HuH-7 (cell line): ENCODE measurements at places on chromosomes 7 and 10.
A peak's percentile ranks its signal among the peaks of the same experiment; 100 is the strongest.

DNA sequence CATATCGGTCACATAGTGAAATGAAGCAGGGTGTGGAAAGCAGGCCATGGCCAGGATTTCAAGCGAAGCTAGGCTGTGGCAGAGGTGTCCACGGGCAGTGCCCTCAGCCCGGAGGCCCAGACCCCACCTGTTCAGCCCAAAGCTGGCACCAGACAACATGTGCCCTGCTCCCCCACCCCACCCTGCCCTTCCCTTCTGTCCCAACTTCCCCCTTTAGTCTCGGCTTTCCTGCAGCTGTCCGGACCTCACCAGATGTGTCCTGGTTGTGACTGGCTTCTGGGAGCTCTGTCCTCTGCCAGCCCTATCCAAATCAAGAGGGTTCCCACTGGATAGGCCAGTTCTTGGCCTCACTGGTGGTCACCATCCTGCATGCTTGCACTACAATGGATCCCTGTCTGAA lies 37.3 kb downstream of the ADAM12 start:
- DNase-seq, result no peak

DNA sequence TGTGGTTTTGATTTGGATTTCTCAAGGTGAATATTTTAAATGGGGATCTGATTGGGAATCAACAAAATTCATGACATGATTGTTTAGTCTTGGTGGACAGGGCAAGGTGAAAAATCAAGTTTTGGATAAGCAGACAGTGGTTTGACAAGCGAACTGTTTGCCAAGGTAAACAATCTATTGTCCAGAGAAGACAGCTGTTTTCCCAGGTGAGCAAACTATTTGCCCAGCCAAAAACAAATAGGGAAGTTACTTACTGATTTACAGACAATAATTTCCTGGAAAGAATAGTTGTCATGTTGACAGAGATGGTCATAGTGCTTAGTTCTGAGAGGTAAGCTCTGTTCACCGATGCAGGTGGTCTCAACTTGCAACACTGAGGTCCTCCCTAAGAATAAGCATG lies 94.0 kb upstream of the STEAP1B start:
- no peak for DNase-seq

GRCh38 chr10:133310789-133311188 lies 2.1 kb downstream of the ZNF511 start:
- no peak for DNase-seq

DNA sequence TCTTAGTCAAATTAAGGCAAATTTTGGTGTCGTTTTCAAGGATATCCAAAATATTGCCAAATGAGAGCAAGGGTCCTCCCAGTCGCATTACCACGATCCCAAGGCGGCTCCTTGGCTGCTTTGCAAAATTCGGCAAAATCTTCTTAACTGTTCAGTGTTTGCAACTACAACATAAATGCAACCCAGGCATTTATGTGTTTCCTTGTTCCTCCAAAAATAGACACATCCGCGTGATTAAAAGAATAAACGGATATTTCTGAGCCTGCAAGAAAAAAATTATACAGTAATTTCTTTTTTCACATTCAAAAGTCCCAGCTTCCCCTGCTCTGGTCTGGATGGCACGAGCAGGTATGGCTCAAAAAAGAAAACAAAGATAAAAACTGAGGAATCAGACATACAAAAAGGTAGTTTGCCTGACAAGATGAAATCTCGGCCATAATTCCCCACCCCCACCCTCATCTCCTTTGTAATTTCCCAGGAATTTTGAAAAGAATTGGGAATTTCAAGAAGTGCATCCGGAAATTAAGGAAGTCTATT lies 6.0 kb downstream of the SKIDA1 start:
- DNase-seq, result no peak

DNA sequence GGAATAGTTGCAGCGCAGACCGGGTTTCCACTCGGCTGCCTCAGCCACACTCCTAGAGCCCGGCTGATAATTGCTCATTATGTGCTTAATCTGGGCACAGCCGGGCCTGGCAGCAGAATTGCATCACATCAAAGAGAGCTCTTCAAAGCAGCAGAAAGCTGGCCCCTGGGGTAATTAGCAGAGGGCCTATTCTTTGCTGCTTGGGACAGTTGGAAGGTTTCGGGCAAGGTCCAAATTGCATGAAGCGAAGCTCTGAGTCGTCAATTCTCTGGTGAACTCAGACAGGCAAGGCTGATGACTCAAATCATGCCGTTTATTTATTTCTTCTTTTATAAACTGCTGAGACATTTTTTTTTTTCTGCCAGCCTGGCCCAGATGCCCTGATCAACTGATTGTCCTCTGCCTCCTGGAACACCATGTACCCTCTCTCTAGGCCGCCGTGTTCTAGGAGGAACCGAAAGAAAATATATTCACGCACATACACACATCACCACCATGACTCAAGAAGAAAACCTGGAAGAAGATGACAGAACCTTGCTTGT lies 242.2 kb downstream of the RAB11FIP2 start:
- no peak for DNase-seq

GRCh38 chr10:125848371-125848770 lies 25.0 kb downstream of the BCCIP start:
- no peak for DNase-seq

DNA sequence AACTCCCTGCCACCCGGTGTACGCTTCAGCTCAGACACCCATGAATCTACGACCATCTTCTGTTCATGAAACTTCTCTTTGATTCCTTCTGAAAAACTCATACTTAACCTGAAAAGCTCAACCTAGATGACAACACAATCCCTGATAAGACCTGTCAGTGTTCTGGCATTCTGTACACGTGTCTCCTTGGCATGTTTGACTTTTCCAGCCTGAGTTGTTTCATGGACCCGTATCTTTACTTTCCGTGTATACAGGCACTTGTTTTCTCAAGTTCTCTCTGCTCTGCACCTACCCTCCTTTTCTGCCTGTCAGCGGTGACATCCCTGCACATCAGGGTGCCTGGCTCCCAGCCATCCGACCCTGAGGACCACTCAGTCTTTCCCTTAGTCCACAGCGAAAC lies 103.3 kb downstream of the LARP4B start:
- no peak for DNase-seq

GRCh38 chr7:45581271-45581780 lies 7.2 kb downstream of the ADCY1 start:
- DNase-seq, result no peak

- DNase-seq, result no peak
Observed at GRCh38 chr7:37531225-37531624, 82.6 kb upstream of the ELMO1 start.

GRCh38 chr10:52568309-52568708 lies 204.3 kb downstream of the MBL2 start:
- DNase-seq, result no peak

- DNase-seq, result no peak
Observed at GRCh38 chr10:13891128-13892000, 304.6 kb downstream of the PRPF18 start.

DNA sequence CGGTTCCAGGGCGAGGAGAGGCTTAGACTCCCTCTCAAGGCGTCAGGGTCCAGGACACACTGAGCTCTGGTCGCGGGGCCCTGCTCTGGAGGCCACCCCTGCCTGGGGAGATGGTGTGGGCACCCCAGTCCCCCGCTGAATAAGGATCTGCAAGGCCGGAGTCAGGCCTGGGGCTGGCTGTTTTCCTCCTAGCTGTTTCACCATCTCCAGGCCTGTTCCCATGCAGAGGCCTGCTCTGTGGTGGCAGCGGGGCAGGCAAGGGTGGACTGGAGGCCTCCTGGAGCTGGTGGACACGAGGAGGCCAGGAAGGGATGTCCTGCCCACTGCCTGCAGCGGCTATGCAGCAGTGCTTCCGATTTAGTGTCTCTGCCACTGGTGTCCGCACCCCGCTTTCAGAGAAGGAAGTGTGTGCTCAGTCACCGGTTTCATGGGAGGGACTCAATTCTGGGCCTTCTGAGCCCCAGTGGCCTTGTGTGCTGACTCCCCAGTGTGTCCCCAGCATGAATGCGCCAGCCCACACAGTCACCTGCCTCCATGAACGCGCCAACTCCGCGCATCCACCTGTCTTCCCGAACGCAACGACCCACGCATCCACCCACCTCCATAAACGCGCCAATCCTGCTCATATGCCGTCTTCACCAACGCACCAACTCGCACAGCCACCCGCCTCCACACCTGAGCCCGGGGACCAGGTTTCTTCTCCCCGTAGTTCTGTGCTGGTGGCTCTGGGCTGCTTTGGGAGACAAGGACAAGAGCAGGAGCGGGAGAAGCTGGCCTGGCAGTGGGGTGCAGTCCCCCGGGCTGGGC lies 14.5 kb upstream of the GPR146 start:
- DNase-seq, result no peak

- peak; percentile 23 for DNase-seq
Observed at GRCh38 chr7:77247206-77247850, 47.7 kb upstream of the FGL2 start.

DNA sequence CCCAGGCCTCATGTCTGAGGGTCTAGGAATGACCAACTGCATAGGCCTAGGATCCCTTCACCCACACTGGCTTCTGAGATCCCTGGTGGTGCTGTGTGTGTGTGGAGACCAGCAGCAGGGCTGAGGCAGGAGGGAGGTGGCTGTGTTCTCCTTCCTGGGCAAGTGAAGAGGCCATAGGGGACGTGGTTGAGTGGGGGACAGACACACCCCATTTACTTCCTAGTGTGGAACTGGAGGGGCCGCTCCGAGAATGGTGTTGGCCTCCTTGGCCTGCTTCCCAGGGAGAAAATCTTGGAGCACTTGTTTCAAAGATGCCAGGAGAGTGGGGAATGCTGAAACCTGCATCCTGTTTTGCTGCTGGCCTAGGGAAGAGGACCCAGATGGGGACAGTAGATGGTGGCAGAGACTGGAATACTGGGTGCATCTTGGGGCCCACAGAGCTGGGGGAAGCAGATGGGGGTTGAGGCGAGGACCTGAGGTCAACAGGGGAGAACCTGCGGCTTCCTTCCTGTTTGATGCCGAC lies 19.1 kb downstream of the UBTD1 start:
- no peak for DNase-seq

DNA sequence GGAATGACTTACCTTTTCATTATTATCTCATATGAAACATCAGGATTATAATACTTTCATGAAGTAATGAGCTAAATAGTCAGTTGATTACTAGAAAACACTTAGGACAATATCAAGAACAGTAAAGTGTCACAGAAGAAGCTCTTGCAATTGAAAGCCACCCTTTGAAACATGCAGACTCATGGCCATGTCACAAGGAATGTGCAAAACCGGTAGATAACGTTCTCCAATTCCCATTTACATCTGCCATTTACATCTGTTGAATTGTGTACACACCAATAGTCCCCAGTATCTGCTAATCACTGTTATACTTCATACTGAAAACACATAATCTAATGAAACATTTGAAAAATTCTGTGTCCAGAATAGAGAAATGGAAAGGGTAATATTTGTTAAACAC lies 237.5 kb downstream of the CREB5 start:
- DNase-seq, result no peak

GRCh38 chr7:155803418-155804376 lies 8.6 kb downstream of the SHH start:
- DNase-seq, result no peak

- DNase-seq, result no peak
Observed at GRCh38 chr7:70387217-70387616, 744.7 kb upstream of the GALNT17 start.

- DNase-seq, result no peak
Observed at GRCh38 chr10:111836571-111836970, 347.0 kb downstream of the GPAM start.

GRCh38 chr7:18566829-18567228 lies 71.3 kb downstream of the HDAC9 start:
- no peak for DNase-seq

- DNase-seq, result no peak
Observed at GRCh38 chr10:14571866-14572507, 202.7 kb downstream of the FAM107B start.

- no peak for DNase-seq
Observed at GRCh38 chr10:13892001-13892491, 305.3 kb downstream of the PRPF18 start.

GRCh38 chr7:30688718-30689221 lies 6.5 kb upstream of the CRHR2 start:
- DNase-seq, result no peak

DNA sequence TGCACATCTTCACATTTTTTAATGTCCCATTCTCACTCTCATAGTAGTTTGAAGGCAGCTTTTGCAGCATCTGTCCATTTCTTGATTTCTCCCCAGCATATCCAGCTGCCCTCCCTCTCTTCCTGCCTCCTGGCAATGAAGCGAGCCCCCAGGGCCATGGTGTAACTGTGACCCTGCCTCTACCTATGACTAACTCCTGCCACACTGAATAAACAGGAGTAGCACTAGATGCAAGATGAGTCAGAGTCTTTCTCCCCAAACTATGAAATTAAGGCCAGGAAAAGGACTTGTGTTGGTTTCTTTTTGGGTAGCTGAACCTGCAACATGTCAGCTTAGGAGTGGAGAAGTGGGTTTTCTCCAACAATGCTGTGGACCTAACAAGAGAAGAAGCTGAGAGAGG lies 329.0 kb downstream of the RNLS start:
- DNase-seq, result no peak

GRCh38 chr10:131743190-131744151 lies 157.3 kb upstream of the PPP2R2D start:
- DNase-seq, result no peak

DNA sequence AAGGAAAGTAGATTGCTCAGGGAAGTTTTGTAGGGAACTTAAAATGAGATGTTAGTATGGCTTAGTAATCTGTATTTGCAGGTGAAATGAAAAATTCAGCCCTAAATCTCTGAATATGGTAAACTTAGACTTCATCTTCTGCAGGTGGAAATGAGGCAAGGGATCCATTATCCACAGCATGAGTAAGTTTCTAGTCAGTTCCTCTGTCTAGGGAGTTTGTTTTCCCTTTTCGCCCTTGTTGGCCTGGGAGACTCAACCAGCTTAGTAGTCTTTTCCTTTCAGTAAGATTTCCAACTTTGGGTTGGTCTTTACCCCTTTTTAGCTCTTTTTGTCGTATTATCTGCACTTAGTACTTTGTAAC lies 65.6 kb downstream of the ZEB1 start:
- no peak for DNase-seq

DNA sequence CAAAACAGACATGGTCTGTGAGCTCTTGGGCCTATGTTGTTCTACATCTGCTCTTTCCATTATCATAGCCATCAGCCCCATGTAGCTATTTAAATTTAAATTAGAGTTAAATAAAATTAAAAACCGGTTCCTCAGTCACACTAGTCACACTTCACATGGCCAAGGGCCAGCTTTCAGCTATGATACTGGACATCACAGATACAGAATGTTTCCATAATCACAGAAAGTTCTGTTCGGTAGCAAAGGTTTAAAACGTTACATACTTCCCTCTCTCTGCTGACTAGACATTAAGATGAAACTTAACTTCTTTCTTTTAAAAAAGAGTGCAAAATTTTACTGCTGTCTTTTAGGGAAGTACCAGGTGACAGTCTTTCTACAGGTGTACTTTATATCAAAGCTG lies 43.0 kb downstream of the SRPK2 start:
- no peak for DNase-seq

- no peak for DNase-seq
Observed at GRCh38 chr10:97863808-97864207, 14.2 kb downstream of the GOLGA7B start.

GRCh38 chr10:128073890-128074289 lies 52.3 kb downstream of the MKI67 start:
- no peak for DNase-seq

- DNase-seq, result no peak
Observed at GRCh38 chr7:69049326-69049725, 548.9 kb upstream of the AUTS2 start.
